HS-27A (cell line): ENCODE measurements at places on chromosomes 7 and 10.

DNA sequence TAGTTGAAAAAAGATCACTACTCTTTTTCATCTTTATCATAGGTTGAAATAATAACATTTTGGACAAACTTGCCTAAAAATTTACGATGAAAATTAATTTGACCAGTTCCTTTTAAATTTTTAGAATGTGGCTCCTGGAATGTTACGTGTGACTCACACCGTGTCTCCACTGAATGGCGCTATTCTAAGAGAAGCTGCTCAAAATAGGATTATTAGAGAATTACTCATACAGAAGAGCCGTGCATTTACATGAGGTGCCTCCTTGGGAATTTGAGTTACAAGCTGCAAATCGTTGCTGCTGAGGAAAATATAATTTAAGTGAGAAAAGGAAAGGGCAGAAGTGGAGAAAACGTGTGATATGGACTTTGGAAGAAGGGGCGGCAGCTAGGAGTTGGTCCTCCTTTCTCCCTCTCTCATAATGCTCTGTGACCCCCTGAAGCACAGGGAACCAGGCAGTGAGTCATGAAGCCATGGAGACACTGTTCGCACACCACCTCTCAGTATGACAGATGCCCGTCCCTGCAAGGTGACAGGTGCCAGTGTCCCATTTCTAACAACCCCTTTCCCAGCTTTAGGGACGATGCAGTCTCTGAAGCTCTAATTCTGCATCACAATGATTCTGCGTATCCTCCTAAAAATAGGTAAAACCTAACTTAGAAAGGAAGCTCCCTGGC is 323.2 kb upstream of the COBL start:
- no peak for DNase-seq

DNA sequence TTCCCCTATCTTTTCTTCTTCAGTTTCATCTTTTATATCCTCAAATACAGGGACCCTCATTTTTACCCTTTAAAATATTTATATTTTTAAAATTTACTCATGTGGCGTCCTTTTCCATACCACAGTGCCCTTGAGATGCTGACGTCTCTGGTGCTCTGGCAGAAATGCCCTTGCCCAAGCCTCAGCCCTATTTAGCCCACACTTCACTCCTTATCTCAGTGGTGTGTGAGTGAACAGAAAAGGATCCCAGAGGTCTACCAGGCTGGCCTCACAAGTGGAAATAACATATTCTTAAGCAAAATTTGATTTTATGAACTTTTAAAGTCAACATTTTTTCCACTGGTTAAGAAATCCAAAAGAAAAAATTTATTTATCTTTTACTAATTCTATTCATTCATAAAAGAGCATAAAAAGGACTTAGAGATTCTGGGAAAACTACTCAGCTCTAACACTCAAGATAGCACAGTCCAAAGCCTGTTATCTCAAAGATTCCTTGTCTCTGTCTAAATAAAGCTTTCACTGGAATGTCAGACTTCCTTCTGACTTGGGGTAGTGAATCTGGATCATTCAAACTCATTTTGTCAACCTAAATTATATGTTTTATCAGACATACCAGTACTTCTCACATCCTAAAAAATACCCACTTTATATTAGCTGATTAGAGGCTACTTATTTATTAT is at the start of gene NEBL:
TSS of gene NEBL (minus strand) at position 166 of the 680 bp plus-strand sequence. CDS start at position 60, 106 bp downstream.
- no peak for DNase-seq

DNA sequence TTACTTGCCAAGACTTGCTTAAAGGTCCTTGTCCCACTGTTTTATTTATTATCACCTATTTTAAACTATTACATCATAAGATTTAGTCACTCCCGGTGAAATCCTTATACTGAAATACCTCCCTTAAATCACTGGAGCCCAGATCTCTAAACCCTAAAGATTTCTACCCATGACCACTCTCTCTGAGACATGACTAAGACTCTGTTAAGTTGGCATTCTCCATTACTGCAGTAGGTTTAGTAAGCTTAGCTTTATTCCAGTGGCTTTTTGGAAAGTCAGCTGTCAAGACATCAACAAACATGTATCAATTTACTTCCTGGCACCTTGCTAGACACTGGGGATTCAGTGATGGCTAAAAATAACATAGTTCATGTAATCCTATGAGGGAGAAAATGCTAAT is 874.2 kb downstream of the KCNMA1 start:
- no peak for DNase-seq

- no peak for DNase-seq
Observed at GRCh38 chr7:30032310-30033125, 4.3 kb downstream of the PLEKHA8 start.

DNA sequence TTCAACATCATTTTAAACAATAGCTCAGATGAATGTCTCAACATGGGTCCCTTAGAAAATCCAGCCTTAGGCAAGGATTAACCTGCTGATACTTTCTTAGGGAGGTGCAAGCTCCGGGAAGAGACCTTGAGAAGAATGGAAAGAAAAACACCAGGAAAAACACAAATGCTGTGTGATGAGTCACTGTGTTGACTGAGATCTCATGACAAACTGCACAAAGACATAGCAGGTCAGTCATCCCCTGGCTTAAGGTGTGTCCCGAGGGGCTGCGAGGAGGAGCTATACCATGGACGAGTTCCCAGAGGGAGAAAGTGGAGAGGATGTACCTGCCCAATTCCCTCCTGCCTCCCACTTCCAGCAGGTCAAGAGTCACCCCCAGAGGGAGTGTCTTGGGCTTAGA is 98.0 kb downstream of the TEX36 start:
- no peak for DNase-seq

- DNase-seq: no peak
Observed at GRCh38 chr7:75039709-75040108, 33.9 kb downstream of the RCC1L start.

GRCh38 chr7:139830292-139830691 is 1.2 kb downstream of the TBXAS1 start:
- no peak for DNase-seq

DNA sequence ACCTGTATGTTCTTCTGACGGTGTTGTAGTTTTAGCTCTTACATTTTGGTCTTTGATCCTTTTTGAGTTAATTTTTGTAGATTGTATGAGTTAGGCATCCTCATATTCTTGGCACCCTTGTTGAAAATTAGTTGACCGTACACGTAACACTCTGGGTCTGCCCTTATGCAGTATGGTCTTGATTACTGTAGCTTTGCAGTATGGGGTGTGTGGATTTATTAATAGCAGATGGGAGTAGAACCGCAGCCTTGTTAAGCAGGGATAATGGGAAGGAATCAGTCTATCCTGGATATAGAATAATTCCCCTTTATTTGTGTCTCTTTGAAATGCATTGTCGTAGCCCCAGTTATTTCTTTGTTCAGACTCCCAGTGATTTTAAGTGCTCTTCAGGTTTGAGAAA is 95.5 kb downstream of the UBE3C start:
- DNase-seq: no peak

- DNase-seq: no peak
Observed at GRCh38 chr7:42869131-42870020, 42.5 kb downstream of the C7orf25 start.

DNA sequence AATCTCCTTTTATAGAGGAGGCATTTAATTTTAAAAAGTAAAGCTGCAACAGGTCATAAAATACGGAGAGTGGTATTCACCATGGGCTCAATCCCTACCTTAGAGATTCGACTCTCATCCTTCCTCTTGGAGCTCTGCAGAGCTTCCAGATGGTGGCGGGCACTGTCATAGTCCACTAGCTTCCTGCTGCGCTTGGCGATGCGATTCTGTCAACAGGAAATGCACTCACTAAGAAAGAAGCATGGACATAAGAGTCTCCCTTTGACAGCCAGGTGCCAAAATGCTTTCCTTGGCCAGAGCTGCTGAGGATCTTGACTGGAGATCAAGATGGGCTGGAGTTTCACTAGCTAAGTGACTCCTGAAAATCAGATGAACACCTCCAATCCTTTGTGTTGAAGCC is 154.4 kb downstream of the AMPH start:
- no peak for DNase-seq

GRCh38 chr10:79099898-79100448 is 31.2 kb downstream of the ZMIZ1 start:
- DNase-seq: no peak

DNA sequence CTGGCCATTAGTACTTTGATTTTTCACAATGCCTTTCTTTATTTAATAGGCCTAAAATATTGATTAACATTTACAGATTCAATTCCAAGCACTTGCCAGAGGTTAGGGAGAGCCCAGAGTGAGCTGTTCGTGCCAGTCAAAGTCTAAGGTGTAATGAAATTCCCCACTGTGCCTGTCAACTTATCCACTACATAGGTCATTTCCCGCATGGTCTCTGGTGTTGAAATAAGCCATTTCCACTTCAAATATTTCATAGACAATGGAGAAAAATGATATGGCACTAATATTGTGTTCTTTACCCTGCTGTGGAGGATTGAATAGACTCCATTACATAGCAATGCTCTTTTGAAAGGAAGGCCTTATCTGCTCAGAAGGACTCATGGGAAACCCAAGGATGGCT is 978.1 kb upstream of the CELF2 start:
- DNase-seq: no peak

DNA sequence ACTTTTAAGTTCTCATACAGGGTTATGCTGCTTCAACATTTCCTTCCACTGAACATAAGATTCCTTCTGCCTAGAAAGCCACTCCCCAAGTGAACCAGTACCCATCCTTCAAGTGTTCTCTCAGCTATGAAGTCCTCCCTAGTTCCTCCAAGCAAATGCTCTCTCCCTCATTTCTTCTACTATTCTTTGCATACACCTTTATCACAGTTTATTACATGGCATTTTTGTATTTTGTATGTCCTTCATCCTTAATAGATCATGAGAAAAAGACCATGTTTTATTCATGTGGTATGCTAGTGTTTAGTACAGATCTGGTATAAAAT is 1.9 kb downstream of the SYPL1 start:
- no peak for DNase-seq

- DNase-seq: no peak
Observed at GRCh38 chr7:124162667-124163066, 129.8 kb upstream of the TMEM229A start.

- DNase-seq: no peak
Observed at GRCh38 chr10:120521880-120522279, 64.9 kb downstream of the PLPP4 start.
